ENCODE measurements at places on chromosomes 2 and 18.

DNA sequence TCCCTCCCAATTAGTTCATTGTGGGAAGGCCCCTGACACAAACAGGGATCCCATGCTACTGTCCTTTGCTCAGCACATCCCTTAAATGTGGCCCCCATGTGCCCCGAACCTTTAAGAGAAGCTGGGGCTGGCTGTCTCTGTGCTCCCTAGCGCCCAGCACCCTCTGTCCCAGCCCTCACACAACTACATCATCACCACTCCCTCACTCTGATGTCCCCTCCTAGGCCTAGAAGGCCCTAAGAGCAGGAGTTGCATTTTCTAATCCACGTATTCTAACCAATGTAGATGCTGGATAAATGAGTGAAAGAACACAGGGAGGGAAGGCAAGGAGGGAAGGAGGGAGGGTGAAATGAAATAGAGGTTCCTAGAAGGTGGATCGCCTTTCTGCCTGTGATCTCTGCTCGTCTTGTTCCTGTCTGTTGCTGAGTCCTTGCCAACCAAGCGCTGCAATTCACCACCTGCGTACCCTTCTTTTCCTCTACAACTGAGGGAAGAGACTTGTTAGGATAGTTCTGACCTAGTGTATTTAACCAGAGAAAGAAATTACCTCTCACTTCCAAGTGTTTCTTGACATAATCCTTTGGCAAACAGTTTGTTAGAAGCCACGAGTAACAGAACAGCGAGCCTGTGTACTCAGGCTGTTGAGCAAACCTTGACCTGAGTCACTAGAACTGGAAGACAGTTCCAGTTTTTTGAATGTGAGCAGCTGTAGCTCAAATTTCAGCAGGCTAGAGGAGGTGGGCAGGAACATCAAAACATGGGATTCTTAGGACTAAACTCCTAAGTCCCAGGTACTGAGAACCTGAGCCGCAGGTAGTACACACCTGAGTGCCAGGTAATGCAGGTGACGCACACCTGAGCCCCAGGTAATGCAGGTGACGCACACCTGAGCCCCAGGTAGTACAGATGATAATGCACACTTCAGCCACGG is 181.5 kb upstream of the ID2 start:
- no peak for DNase-seq

DNA sequence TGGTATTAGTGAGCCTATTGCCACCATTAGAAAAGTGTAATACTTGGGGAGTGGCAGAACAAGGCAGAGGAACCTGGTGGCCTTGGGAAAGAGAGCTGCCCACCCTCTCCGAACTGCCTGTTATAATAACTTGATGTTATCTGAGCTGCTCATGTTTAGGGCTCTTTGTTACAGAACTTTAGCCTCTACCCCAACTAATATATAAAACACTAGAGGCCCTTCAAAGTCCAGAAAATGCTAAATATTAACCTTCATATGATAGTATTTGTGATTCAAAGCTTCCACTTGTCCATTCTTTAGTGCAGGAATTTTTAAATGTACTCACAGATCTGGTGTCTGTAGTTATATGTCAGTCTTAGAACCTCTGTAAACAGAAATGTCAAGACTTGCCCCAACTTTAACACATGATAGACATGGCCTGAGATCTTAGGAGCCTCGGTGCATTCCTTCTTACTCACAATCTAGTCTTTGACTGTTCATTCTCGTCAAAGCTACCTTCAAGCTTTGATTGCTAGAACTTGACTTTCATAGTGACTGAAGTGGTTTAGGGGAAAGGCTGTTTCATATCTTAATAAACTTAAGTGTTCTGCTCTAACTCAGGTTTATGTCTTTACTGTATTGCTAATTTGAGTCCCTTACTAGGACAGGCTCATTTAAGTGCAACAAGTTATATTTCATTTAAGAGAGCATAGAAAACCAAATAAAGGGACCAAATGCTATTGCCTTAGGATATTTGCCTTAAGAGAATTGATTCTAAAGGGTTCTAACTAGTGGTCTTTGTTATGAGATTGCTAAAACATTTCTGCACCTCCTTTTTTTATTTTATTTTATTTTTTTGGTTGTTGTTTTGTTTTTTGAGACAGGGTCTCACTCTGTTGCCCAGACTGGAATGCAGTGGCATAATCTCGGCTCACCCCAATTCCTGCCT is 41.6 kb downstream of the DDX1 start:
- no peak for DNase-seq

DNA sequence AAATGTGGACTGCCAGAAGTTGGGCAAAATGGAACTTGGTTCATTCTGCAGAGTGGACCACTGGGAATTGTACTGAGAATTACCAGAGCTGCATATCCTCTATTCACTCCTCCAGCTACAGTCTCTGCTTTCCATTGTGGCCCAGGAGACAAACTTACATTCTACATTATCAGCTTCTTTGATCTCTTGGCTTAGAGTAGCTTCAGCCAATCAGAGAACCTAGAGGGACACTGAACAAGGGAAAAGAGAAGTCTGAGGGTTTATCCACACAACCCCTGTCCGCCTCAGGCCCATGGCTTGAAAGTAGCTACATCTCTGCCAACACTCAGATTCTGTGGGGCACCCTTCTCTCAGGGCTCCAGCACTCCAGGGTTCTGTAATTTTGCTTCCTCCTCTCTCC is 251.1 kb downstream of the TRIB2 start:
- no peak for DNase-seq

DNA sequence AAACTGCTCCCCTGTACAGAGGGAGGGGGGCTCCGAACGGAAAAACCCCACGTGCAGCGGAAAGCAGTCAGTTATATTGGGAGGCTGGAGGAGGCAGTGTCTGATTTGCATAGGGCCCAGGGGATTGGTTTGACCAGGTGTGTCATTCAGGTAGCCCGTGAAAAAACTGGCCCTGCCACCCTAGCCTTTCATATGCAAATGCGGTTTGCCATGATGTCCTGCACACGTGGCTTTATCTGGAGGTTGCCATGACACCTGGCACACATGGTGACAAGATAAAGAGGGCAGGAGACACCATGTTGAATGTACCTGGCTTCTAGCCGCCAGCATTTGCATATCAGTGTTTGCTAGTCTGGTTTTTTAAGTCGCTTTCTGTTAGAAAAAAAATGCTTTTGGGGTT is 20.5 kb downstream of the SLC25A52 start:
- DNase-seq = no peak

DNA sequence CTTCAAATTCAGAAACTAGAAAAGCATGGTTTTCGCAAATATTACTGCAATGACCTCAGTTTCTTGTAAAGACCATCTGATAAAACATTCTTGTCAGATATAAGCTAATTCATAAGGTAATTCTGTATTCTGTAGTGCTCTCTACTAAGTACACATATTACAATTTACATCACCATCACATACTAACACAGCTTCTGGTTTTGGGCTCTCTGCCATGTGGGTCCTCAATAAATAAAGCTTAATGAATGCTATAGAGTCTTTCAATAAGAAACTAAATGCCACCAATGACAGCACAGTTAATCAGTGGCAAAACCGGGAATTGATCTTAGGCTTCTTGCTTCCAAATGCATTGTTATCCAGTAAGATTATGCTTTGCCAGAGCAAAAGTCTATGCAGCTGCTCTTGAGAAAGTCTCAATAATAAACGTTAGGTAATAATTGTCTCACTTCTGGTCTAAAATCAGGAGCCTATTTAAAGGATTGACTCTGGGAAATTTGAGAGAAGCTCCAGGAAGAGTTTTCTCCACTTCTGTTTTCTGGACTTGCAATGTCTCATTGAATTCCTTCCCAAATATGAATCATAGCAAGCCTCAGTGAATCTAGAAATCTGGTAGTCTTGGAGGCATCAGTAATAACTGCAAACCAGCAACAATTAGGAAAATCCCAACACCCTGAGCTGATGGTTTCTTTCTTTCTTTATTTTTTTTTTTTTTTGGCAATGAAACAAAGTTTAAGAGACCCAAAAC is 67.9 kb upstream of the RAPGEF4 start:
- no peak for DNase-seq

- DNase-seq = no peak
These were observed 59.2 kb downstream of the PTPRM start for GRCh38 chr18:7626175-7626921.

- DNase-seq = no peak
These were observed 75.6 kb upstream of the APCDD1 start for GRCh38 chr18:10378688-10379420.

GRCh38 chr2:165469417-165469816 is at the start of gene CSRNP3:
Gene CSRNP3, plus strand, starts transcription at chr2:165469698. Its CDS starts 125,368 bp downstream, at chr2:165595066.
- DNase-seq = no peak

DNA sequence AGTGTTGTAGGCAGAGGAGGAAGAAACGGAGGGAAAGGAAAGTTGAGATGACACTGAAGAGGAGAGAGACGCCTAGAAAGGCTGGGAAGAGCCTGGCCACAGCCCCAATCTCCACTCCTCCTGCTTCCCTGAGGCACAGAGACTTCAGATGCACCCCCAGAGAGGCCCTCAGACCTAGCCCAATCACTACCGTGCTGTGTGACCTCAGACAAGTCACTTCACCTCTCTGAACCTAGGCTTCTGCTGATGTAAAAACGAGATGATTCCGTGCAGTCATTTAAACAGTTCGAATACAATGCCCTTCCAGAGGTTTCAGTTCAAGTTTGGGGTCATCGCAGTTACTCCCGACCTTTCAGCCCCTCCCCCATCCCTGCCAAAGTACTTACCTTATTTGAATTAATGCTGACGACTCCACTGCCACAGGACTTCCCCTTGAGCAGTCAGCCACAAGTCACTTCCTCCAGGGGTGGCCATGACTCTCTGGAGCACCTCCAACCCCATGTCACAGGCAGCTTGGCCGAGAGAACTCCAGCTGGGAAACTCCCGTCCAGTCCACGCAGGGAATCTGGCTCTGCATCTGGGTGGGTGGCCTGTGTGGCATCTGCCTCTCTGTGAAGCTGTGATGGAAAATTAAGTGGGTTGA is 105.2 kb upstream of the ID2 start:
- no peak for DNase-seq

- DNase-seq = no peak
These were observed 92.2 kb downstream of the DPP4 start for GRCh38 chr2:161981679-161982250.

DNA sequence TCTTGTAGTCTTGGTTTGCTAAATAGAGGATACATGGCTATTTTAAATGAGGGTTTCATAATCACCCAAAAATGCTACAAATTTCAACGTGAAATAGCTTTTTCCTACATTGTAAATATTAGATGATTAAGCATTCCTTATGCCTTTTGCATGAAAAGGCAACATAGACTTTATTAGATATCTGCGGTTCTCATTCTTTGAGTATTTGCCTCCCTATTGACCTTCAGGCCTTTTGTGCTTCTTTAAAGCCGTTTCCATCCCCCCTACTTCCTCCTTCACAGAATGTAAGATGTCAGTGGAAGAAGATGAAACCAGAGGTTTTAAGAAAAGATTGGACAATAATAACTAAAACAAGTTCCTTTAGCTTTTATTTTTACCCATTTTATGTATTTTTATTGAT is 144.1 kb downstream of the UBE2E3 start:
- no peak for DNase-seq

DNA sequence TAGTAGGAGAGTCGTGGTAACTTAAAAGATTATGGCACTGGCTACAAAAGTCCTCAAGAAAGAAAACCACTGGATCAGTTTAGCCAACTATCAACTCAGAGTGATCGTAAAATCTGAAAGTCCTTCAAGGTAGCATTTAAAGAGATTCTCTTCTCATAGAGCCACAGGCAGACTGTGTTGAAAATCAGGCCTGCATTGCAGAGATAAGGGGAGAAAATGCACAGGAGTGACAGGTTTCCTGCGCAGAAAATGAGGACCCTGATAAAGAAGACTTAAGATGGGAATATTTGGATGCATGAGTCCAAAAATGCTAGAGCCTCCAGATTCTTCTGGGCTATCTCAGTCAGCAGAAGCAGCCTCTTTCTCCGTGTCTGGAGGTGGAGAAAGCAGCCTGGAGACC is 360.9 kb downstream of the PLCL1 start:
- no peak for DNase-seq

- no peak for DNase-seq
These were observed 118.4 kb downstream of the BCL2L11 start for GRCh38 chr2:111239107-111239506.

DNA sequence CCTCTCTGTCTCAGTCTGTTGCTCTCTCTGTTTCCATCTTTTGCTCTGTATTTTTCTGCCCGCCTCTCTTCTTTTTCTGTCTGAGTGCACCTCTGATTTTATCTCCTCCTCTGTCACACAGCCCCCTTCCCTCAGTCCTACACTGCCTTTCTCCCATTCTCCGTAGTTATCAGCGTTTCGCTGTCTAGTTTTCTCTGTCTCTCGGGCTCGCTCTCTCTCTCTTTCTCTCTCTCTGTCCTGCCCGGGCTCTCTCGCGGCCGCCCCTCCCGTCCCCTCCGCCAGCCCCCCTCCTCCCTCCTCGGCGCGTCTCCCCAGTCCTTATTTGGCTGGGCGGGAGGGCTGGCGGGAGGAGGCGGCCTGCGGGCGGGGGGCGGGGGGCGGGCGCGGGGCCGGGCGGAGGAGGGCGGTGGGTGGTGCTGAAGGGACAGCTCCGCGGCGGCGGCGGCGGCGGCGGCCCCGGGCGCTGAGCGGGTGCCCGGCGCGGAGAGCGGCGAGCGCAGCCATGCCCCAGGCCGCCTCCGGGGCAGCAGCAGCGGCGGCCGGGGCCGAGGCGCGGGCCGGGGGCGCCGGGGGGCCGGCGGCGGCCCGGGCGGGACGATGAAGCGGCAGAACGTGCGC is at the start of gene KCNK3:
Gene KCNK3 (plus strand): TSS at position 444 of the 618 bp plus-strand sequence. CDS start 154 bp downstream, at position 598.
- DNase-seq = no peak

All from cortex of kidney (tissue), 1 donor.